Hepatocyte (in vitro differentiated cells): ENCODE measurements at places on chromosomes 16 and 17. TPM values are rescaled to one million over a fixed set of nuclear protein-coding genes. Genes with fewer than 3 reads are reported as not detected.
A peak's percentile ranks its signal among the peaks of the same experiment; 100 is the strongest.

Gene TBC1D3C
- not detected in 2 replicates for total RNA-seq

- DNase-seq, result no peak
- H3K4me3 ChIP-seq, result no peak overlapping the region
- H3K4me1 ChIP-seq, result no peaks in the 10 kb centered on the region
- peaks cover 14% of the 10 kb centered on the region for H3K27me3 ChIP-seq
- no peaks in the 10 kb centered on the region for H3K36me3 ChIP-seq
Observed at GRCh38 chr17:73744411-73744810, 100.2 kb upstream of the SDK2 start.

Gene CEMP1
- total RNA-seq, result not detected in 2 replicates

Gene MPP2
- 1.3 and 4.1 TPM in 2 replicates for total RNA-seq

GRCh38 chr17:75565618-75566017, 22.0 kb upstream of the MYO15B start:
- H3K4me3 ChIP-seq, result no peak overlapping the region
- no peaks in the 10 kb centered on the region for H3K27me3 ChIP-seq
- H3K36me3 ChIP-seq, result no peaks in the 10 kb centered on the region
- H3K27ac ChIP-seq, result no peak overlapping the region
- H3K4me1 ChIP-seq, result no peaks in the 10 kb centered on the region
- DNase-seq, result peak; percentile 2

Gene CCDC200
- not detected in 2 replicates for total RNA-seq

DNA sequence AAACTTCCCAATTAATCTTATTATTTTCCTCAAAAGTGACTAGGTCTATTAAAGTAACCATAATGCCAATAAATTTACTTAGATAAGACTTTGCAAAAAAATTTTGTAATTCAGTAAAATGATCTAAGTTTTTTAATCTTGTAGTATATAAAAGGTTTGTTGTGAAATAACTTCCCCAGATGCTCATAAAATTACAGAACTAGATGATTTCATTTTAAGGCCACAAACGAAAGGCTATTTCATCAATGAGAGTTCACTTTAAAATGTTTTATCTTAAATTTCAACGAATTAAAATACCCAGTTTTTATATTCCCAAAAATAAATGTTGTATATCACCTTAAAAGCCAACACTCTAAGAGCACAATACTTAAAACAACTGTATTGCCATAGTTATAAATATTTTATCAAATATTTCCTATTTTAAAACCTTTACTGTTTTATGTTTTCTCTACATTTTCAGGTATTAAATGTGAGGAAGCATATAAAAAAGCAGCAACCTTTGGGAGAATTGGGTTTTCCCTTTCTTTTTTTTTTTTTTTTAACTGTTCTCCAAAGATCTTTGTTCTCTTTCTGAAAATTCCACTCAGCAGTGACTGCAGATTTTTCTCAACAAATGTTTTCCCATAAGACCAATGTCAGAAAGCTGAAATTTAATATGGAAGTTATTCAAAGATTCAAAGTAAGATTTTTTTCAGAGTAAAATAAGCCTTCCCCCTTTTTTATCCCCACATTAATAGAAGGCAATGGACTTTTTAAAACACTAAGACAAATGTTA, 169.9 kb downstream of the CYB561 start:
- no peaks in the 10 kb centered on the region for H3K4me1 ChIP-seq
- no peak overlapping the region for H3K4me3 ChIP-seq
- no peaks in the 10 kb centered on the region for H3K27me3 ChIP-seq
- no peak for DNase-seq
- no peaks in the 10 kb centered on the region for H3K36me3 ChIP-seq
- H3K27ac ChIP-seq, result no peak overlapping the region

Gene BEAN1
- total RNA-seq, result 0.63 and 0.68 TPM in 2 replicates

GRCh38 chr17:81386646-81387099, 8.6 kb upstream of the BAHCC1 start:
- peak; percentile 75 for DNase-seq
- peaks cover 59% of the 10 kb centered on the region for H3K4me1 ChIP-seq
- H3K27ac ChIP-seq, result peak overlapping the region; percentile 99
- peak overlapping the region; percentile 89 for H3K4me3 ChIP-seq

DNA sequence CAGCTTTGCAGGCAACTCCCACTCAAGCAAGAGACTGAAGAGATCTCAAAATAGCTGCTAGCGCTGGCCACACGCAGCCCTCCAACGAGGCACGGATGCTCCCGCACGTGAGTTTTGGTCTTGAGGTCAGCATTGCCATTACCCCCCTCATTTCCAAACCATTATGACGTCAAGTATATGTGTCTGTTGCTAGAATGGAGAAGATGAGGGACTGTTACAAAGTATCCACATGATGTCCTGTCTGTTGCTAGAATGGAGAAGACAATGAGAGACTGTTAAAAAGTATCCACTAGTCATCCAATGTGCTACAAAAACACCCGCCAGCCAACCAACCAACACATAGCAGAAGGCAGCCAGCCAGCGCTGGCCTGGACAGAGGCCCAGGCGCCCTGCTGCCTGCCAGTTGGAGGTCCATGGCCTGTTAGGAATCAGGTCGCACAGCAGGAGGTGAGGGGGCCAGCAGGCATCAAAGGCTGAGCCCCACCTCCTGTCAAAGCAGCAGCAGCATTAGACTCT, 24.8 kb downstream of the KLHDC4 start:
- H3K27ac ChIP-seq, result no peak overlapping the region
- H3K27me3 ChIP-seq, result no peaks in the 10 kb centered on the region

- H3K27ac ChIP-seq, result peak overlapping the region; percentile 94
- peaks cover 27% of the 10 kb centered on the region for H3K4me1 ChIP-seq
- no peaks in the 10 kb centered on the region for H3K27me3 ChIP-seq
- H3K4me3 ChIP-seq, result no peak overlapping the region
- peak; percentile 71 for DNase-seq
Observed at GRCh38 chr16:70703041-70703834, 17.4 kb upstream of the MTSS2 start.

DNA sequence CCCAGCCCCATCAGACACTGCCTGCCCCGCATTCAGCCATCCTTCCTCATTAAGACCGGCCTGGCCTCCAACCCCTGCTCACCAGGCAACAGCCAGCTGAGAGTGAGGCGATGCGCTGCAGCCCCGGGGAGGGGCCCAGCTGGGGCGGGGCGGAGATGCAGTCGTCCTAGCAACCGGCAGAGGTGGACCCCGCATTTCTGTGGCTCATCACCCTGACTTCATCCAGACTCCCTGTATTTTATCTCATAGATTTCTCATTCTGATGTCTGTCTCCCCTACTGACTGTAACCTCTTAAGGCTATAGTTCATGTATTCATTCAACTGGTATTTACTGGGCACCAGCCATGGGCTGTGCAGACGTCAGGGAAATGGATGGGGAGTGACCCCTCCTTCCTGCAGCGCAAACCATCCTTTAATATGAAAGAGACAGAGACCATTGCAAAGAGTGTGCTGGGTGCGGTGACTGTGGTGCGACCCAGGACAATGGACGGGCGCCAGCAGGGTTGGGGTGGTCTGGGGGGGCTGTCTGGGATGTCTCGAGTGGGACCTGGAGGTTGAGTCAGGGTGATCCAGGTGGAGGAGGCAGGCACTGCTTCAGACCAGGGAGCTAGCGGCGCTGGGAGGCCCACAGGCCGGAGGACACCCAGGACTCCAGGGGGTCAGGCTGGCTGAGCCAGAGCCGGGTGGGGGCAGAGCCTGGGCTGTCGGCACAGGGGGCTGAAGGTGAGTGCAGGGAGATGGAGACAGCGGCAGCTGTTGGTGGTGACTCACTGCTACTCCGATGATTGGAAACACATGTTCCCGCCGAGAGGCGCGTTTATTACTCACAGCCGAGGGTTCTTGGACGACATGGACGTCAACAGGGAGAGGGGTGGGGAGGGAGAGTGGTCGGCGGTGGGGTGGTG, 10.5 kb upstream of the TIMP2 start:
- H3K4me1 ChIP-seq, result peaks cover 33% of the 10 kb centered on the region
- DNase-seq, result peak; percentile 86
- peak overlapping the region; percentile 96 for H3K27ac ChIP-seq
- no peaks in the 10 kb centered on the region for H3K27me3 ChIP-seq
- H3K4me3 ChIP-seq, result no peak overlapping the region

Gene GGT6
- 0.32 TPM in 1 of 2 replicates, not detected in the other for total RNA-seq

GRCh38 chr17:8574687-8575086, 55.8 kb downstream of the MYH10 start:
- H3K4me3 ChIP-seq, result no peak overlapping the region
- DNase-seq, result no peak
- H3K27me3 ChIP-seq, result no peaks in the 10 kb centered on the region

Gene KRT28
- not detected in 2 replicates for total RNA-seq

DNA sequence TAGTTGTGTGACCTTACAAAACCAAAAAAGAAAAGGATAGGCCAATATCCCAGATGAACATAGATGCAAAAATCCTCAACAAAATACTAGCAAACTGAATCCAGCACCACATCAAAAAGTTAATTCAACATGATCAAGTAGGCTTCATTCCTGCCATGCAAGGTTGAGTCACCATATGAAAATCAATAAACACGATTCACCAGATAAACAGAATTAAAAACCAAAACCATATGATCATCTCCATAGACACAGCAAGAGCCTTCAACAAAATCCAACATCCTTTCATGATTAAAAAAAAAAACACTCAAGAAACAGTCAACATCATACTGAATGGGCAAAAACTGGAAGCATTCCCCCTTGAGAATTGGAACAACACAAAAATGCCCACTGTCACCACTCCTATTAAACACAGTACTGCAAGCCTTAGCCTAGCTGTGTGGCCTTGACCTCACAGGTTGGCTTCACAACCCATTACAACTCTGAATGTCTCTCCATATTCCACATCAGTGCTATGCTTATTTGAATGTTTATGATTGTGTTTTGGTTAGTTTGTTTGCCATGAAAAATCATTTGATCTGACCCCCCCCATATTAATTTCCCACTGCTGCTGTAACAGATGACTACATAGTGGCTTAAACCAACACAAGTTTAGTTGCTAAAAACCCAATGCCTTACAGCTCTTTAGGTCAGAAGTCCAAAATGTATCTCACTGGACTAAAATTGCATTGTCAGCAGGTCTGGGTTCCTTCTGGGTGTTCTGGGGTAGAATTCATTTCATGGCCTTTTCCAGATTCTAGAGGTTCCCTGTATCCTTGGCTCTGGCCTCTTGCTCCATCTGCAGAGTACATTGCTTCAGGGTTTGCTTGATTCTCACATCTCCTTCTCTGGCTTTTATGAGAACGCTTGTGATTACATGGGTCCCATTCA, 257.1 kb upstream of the DYNLRB2 start:
- H3K27ac ChIP-seq, result no peak overlapping the region
- no peaks in the 10 kb centered on the region for H3K27me3 ChIP-seq
- no peak overlapping the region for H3K4me3 ChIP-seq
- no peak for DNase-seq
- no peaks in the 10 kb centered on the region for H3K4me1 ChIP-seq

- H3K4me3 ChIP-seq, result no peak overlapping the region
- H3K27ac ChIP-seq, result no peak overlapping the region
- no peaks in the 10 kb centered on the region for H3K36me3 ChIP-seq
- no peak for DNase-seq
Observed at GRCh38 chr16:89678258-89678657, 8.2 kb upstream of the CDK10 start.

DNA sequence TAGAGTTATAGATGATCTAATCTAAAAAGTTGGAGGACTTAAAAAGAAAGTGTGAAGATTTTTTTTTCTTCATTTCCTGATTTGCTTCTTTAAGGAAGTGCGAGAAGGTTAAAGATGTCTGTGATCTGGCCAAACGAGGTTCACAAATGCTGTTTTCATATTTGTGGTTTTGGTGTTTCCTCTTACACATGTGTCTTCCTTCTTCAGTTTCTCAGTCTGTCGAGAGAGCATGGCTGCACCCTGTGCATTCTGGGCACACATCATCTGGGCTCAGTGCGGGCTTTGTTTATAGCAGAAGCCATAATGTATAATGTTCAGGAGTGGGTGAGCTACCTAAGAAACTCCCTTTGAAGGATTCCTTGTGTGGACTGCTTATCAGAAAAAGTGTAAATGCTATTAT, 260.4 kb upstream of the TBX2 start:
- no peak overlapping the region for H3K4me3 ChIP-seq
- H3K27ac ChIP-seq, result peak overlapping the region; percentile 26
- no peak for DNase-seq
- no peaks in the 10 kb centered on the region for H3K36me3 ChIP-seq

Gene KRT20
- total RNA-seq, result 2.4 and 3.4 TPM in 2 replicates

Gene TBC1D3I
- total RNA-seq, result not detected in 2 replicates

Gene OR1A1
- not detected in 2 replicates for total RNA-seq

DNA sequence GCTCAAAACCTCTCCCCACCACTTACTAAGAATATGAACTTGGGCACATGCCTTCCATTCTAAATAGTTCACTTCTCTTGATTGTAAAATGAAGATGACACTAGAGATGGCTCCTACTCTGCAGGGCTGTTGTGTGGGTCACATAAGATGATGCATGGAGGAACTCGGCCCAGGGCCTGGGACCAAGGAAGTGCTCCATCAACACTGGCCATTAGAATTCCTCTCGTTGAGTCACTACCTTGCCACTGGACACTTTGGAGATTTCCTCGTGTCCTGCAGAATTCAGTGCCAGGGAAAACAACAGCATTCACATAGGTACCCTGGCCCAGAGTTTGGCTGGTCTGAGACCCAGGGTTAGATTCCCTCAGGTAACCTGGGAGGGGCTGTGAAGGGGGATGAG, 18.6 kb downstream of the HNF1B start:
- peaks cover 6% of the 10 kb centered on the region for H3K4me1 ChIP-seq
- H3K27ac ChIP-seq, result no peak overlapping the region
- no peak for DNase-seq
- no peak overlapping the region for H3K4me3 ChIP-seq

Gene C16orf46
- total RNA-seq, result 1.0 and 2.5 TPM in 2 replicates

DNA sequence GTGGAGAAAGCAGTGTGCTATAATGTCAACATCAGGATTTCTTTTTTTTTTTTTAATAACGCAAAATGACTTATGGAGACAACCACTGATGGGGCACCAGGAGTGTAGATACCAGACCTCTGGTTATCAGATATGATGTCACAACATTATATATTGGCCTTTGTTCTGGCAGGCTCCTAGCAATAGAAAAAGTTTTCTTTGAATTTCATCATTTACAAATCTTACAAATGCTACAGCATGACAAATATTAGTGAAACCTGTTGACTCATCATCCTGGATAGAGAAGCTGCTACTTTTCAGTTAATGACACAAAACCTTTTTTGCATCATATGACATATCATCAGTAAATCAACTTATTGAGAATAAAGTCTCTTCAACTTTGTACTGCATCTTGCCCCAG, 6.1 kb downstream of the THUMPD1 start:
- no peak overlapping the region for H3K4me3 ChIP-seq
- H3K36me3 ChIP-seq, result no peaks in the 10 kb centered on the region
- no peak overlapping the region for H3K27ac ChIP-seq
- DNase-seq, result no peak

GRCh38 chr17:41939044-41939692, 8.8 kb downstream of the ODAD4 start:
- no peak for DNase-seq
- no peak overlapping the region for H3K4me3 ChIP-seq
- H3K36me3 ChIP-seq, result no peaks in the 10 kb centered on the region
- no peaks in the 10 kb centered on the region for H3K27me3 ChIP-seq
- no peaks in the 10 kb centered on the region for H3K4me1 ChIP-seq

Gene SF3B3
- total RNA-seq, result 112 and 147 TPM in 2 replicates

DNA sequence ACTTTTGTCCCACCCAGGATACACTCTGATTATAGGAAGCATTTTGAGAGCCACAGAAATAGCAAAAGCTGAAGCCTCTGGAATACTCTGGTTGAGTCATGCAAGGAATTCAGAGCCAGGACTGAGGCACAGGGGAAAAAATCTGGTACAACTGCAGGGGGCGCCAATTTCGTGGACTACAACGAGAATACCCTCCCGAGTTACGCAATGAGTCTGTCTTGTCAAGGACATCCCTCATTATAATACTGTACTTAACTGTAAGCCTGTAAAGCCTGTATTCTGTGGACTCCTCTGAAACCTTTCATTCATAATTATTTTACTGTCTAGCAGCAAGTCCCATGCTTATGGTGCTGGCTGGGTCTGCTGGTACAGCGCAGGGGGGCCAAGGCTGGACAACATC, 7.8 kb downstream of the HOXB1 start:
- peaks cover 20% of the 10 kb centered on the region for H3K4me1 ChIP-seq
- H3K36me3 ChIP-seq, result no peaks in the 10 kb centered on the region
- no peak for DNase-seq
- no peak overlapping the region for H3K4me3 ChIP-seq
